SW 1271 (cell line): ENCODE measurements at places on chromosomes 12 and 14.

DNA sequence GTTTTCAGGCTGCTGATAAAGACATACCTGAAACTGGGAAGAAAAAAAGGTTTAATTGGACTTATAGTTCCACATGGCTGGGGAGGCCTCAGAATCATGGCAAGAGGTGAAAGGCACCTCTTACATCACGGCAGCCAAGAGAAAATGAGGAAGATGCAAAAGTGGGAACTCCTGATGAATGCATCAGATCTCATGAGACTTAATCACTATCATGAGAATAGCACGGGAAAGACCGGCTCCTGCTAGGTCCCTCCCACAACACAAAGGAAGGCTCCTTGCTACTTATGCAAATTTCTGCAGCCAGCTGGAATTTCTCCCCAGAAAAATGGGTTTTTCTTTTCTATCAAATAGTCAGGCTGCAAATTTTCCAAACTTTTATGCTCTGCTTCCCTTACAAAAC is 174.1 kb upstream of the RMST start:
- DNase-seq = no peak

DNA sequence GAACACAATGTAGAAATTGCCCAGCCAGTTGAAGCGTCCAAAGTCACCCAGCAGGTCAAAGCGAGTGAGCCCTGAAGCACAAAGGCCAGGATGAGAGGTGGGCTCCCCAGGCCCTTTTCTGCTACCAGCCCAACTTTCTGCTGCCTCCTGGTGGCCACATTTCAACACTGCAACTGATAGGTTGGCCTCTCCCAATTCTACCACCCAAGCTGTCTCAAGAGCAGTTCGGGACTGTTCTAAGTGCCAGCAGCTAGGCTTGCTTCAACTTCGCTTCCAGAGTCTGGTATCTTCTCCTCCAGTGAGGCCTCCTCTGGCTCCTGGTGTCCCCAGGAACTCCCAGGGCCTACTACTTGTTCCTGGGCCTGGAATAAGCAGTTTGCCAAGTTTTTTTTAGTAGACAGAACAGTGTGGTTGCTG is 3.4 kb upstream of the DHH start:
- DNase-seq = no peak

- no peak for DNase-seq
These were observed 780.7 kb downstream of the FLRT2 start for GRCh38 chr14:86310611-86311010.

DNA sequence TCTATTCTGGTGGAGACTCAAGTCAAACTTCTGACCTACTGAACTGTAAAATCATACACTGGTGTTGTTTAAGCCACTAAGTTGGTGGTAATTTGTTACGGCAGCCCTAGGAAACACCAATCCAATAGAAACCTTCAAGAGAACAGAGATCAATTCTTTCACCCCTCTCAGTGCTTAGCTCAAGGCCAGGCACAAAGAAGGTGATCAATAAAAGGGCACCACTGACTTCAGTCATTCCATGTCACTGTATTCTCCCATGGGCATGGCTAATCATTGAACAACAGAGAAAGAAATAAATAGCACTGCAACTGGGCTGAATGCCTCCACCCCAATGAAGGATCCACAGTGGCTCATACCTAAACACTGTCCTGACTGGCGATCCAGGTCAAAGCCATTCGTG is 7.3 kb downstream of the FBLN5 start:
- no peak for DNase-seq

GRCh38 chr14:38737686-38738407 is 365.2 kb downstream of the SEC23A start:
- no peak for DNase-seq
